ENCODE measurements at places on chromosomes 13 and 19. TPM values are rescaled to one million over a fixed set of nuclear protein-coding genes. Genes with fewer than 3 reads are reported as not detected.

GRCh38 chr13:46051968-46052318 lies 603 bp downstream of the ZC3H13 start:
- DNase-seq, result no peak
- H3K27ac ChIP-seq, result peak overlapping the region; percentile 97
- peaks cover 17% of the 10 kb centered on the region for H3K4me1 ChIP-seq
- H3K36me3 ChIP-seq, result no peaks in the 10 kb centered on the region
- peak overlapping the region; percentile 90 for H3K4me3 ChIP-seq

- H3K4me3 ChIP-seq, result no peak overlapping the region
- H3K4me1 ChIP-seq, result peaks cover 54% of the 10 kb centered on the region
- peak; percentile 29 for DNase-seq
- no peaks in the 10 kb centered on the region for H3K36me3 ChIP-seq
- H3K27ac ChIP-seq, result no peak overlapping the region
These were observed 184.2 kb downstream of the SUCLA2 start for GRCh38 chr13:47816831-47817230.

ZNF586 gene
- total RNA-seq, result 15.4 TPM

ATP4B gene
- total RNA-seq, result not detected

GRCh38 chr19:15488489-15489226 lies 9.4 kb upstream of the PGLYRP2 start:
- peaks cover 5% of the 10 kb centered on the region for H3K36me3 ChIP-seq
- H3K27me3 ChIP-seq, result peaks cover 15% of the 10 kb centered on the region
- no peaks in the 10 kb centered on the region for H3K4me1 ChIP-seq
- H3K4me3 ChIP-seq, result no peak overlapping the region
- no peak for DNase-seq
- no peak overlapping the region for H3K27ac ChIP-seq

- no peak for DNase-seq
- no peak overlapping the region for H3K4me3 ChIP-seq
- H3K27me3 ChIP-seq, result peaks cover 4% of the 10 kb centered on the region
- H3K4me1 ChIP-seq, result peaks cover 16% of the 10 kb centered on the region
- H3K27ac ChIP-seq, result no peak overlapping the region
These were observed 156.9 kb upstream of the TSHZ3 start for GRCh38 chr19:31506102-31506501.

GRCh38 chr13:114017028-114017630 lies 43.3 kb upstream of the C13orf46 start:
- H3K27me3 ChIP-seq, result no peaks in the 10 kb centered on the region
- peak; percentile 55 for DNase-seq
- H3K4me3 ChIP-seq, result no peak overlapping the region
- H3K27ac ChIP-seq, result peak overlapping the region; percentile 51
- peaks cover 2% of the 10 kb centered on the region for H3K36me3 ChIP-seq
- no peaks in the 10 kb centered on the region for H3K4me1 ChIP-seq

DNA sequence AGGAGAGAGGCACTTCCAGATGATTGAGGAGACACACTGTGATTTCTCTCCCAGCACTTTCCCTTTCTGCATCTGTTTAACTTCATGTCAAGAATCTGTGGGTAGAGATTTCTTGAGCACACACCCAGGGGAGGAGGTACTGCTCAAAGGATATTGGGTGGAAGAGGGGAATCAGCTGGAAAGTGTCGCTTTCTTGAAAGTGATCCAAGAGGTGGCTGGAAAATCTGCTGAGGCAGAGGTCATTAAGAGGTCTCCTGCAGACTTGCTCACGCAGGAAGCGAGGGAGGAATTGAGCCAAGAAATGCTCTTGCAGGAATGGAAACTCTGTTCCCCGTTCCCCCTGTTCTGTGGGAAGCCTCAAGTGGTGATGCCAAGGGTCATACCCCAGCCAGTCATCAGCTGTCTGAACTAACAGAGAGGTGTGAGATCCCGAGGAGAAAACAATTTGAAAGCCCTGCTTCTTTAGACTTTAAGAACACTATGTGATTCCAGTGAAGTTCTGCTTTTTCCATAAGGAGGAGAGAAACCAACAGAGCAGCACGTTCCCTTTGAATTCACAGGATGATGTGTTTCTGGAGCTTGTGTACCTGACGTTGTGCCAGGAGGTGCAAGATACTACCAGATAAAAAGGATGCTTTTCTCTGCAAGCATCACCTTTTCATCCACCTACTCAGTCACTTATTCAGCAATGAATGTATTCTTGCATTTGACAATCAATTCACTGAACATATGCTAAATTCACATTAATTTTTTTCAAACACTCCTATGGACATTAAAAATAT lies 163.4 kb upstream of the GPR12 start:
- H3K4me3 ChIP-seq, result no peak overlapping the region
- no peaks in the 10 kb centered on the region for H3K27me3 ChIP-seq
- no peak overlapping the region for H3K27ac ChIP-seq

- no peaks in the 10 kb centered on the region for H3K36me3 ChIP-seq
- H3K4me3 ChIP-seq, result no peak overlapping the region
- no peaks in the 10 kb centered on the region for H3K27me3 ChIP-seq
- H3K27ac ChIP-seq, result no peak overlapping the region
- no peaks in the 10 kb centered on the region for H3K4me1 ChIP-seq
- no peak for DNase-seq
These were observed 14.2 kb upstream of the PNMA8C start for GRCh38 chr19:46442808-46443450.

- no peak overlapping the region for H3K27ac ChIP-seq
- no peak for DNase-seq
- H3K4me3 ChIP-seq, result no peak overlapping the region
These were observed 339.0 kb downstream of the RFC3 start for GRCh38 chr13:34156841-34157365.

- no peaks in the 10 kb centered on the region for H3K27me3 ChIP-seq
- peaks cover 27% of the 10 kb centered on the region for H3K4me1 ChIP-seq
- H3K4me3 ChIP-seq, result no peak overlapping the region
- H3K27ac ChIP-seq, result no peak overlapping the region
- peaks cover 5% of the 10 kb centered on the region for H3K36me3 ChIP-seq
These were observed 220.3 kb downstream of the NBEA start for GRCh38 chr13:35162420-35162819.

SHISA7 gene
- 0.79 TPM for total RNA-seq

DNA sequence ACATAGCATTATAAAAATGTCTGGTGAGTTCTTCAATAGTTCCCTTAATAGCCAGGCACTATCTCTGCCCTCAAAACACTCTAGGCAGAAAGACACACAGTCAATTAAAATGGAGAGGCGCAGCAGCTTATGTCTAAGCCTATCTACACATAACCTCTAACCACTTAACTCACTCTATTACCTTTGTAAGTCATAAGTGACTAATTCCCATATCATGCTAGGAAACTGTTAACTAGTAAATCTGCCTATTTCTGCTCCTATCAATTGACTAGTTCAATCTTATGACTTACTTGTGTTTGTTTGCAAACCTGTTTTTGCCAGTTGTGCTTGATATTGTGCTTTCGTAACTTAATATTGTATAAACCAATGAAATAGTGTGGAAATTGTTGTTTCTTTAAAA lies 3.2 kb downstream of the CCDC122 start:
- H3K4me1 ChIP-seq, result peaks cover 36% of the 10 kb centered on the region
- H3K4me3 ChIP-seq, result no peak overlapping the region
- H3K27me3 ChIP-seq, result peaks cover 16% of the 10 kb centered on the region

- H3K27me3 ChIP-seq, result no peaks in the 10 kb centered on the region
- H3K4me3 ChIP-seq, result no peak overlapping the region
- H3K4me1 ChIP-seq, result peaks cover 4% of the 10 kb centered on the region
- H3K36me3 ChIP-seq, result peaks cover 85% of the 10 kb centered on the region
- no peak overlapping the region for H3K27ac ChIP-seq
- no peak for DNase-seq
These were observed 33.5 kb downstream of the ZNF844 start for GRCh38 chr19:12098040-12098439.

MYCBP2 gene
- total RNA-seq, result 41.5 TPM

SLC6A16 gene
- 2.1 TPM for total RNA-seq

TSSK6 gene
- total RNA-seq, result 4.7 TPM

ZNF358 gene
- total RNA-seq, result 47.5 TPM

DNA sequence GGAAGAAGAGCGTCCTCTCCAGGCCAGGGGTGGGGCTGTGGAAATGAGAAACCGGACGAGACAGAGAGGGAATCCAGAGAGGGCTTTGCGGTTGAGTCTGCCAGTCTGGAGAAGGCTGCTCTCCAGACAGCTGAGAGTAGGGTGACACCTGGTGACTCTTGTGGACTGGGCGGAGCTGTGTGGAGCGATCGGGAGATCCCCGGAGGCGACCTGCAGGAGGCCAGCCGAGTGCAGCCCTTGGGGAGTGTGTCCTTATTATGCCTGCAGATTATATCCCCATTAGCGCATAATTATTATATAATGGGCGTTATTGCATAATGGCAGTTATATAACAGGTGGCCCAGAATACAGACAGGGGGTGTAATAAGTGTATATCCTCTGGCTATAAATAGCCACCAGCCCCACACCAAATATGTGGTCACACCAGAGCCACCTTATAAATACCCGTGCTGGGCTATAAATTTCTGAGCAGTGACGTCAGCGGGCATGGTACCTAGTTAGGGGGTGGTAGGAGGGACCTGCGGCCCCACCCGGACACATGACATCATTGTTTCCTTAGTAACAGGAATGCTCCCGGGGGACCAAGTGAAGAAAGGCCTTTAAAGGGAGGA lies 41.2 kb downstream of the NFIX start:
- no peaks in the 10 kb centered on the region for H3K36me3 ChIP-seq
- peaks cover 8% of the 10 kb centered on the region for H3K4me1 ChIP-seq
- H3K27ac ChIP-seq, result no peak overlapping the region
- no peak for DNase-seq

DNA sequence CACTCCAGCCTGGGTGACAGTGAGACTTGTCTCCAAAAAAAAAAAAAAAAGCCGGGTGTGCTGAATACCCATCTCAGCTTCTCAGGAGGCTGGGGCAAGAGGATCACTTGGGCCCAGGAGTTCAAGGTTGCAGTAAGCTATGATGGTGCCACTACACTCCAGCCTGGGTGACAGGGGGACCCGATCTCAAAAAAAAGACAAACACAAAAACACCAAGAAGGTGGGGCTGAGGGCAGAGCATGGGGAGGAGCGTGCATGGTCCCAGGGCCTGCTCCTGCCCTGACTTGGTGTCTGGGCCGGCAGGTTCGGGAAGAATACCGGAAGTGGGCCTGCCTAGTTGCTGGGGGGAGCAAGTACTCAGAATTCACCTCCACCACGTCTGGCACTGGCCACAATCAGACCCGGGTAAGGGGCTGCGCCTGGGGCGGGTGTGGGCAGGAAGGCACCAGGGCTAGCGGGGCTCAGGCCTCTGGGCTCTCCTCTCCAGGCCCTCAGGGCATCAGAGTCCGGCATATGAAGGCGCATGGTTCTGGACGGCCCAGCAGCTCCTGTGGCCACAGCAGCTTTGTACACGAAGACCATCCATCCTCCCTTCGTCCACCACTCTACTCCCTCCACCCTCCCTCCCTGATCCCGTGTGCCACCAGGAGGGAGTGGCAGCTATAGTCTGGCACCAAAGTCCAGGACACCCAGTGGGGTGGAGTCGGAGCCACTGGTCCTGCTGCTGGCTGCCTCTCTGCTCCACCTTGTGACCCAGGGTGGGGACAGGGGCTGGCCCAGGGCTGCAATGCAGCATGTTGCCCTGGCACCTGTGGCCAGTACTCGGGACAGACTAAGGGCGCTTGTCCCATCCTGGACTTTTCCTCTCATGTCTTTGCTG lies 11.3 kb downstream of the DDX39A start:
- no peak for DNase-seq
- peaks cover 43% of the 10 kb centered on the region for H3K36me3 ChIP-seq
- H3K4me1 ChIP-seq, result peaks cover 14% of the 10 kb centered on the region
- no peak overlapping the region for H3K27ac ChIP-seq
- no peak overlapping the region for H3K4me3 ChIP-seq

DNA sequence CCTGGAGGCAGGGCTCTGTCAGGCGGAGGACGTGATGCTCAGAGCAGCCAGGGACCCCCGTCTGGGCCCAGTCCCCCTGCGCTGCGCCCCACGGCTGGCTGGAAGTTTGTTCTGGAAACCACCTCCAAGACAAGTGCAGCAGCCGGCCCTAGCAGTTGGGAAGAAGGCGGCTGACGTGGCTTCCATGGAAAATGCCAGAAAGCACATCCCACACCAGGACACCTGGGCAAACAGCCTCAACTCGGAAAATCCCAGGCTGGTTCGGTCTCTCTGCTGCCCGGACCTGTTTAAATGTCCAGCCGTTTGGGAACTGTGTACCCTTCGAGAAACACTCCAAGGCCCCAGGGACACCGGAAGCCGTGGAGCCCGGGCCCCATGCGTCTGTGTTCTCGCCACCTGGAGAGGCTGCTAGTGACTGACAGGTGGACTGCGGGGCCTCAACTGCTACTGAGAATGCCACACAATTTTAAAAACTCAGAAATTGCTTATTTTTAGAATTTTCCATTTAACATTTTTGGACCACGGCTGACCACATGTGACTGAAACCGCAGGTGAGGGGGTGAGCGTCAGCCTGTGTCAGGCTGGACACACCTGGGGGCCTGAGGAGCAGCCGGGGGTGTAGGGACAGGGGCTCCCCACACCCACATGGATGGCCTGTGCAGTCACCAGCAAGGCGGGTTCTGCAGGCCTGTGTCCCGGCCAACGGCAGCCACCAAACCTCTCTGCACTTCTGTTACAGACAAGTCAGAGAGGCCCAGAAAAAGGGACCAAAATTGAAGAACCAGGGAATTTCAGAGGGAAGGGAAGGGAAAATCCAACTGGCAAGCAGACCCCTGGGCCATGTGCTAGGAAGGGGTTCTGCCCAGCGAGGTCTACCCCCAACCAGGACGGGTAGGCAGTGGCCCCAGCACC lies 31.7 kb downstream of the RASA3 start:
- DNase-seq, result peak; percentile 9
- H3K4me1 ChIP-seq, result peaks cover 10% of the 10 kb centered on the region
- peaks cover 3% of the 10 kb centered on the region for H3K36me3 ChIP-seq
- peak overlapping the region; percentile 53 for H3K27ac ChIP-seq
- H3K27me3 ChIP-seq, result no peaks in the 10 kb centered on the region

DNA sequence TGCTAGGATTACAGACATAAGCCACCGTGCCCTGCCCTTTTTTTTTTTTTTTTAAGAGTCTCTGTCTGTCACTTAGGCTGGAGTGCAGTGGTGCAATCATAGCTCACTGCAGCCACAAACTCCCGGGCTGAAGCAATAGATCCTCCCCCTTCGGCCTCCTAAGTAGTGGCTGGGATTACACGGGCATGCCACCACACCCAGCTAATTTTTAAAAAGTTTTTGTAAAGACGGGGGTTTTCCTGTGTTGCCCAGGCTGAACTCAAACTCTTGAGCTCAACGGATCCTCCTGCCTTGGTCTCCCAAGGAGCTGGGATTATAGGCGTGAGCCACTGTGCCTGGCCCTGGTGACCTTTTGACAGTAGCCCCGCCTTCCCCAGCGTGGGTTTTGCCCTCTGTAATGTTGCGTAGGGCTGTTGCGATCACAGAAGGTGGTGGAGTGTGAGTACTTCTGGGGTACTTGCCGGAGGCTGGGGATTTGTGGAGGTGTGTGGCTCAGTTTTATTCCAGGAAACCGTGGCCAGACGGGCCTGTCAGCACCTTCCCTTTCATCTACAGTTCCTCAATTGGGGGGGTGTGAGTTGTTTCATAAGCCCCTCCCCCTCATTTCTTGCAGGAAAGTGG lies 11.6 kb upstream of the RETN start:
- no peak overlapping the region for H3K27ac ChIP-seq
- DNase-seq, result no peak
- H3K4me1 ChIP-seq, result peaks cover 5% of the 10 kb centered on the region
- peaks cover 54% of the 10 kb centered on the region for H3K27me3 ChIP-seq
- no peaks in the 10 kb centered on the region for H3K36me3 ChIP-seq

GRCh38 chr13:109309625-109310363 lies 476.6 kb downstream of the IRS2 start:
- no peaks in the 10 kb centered on the region for H3K27me3 ChIP-seq
- no peaks in the 10 kb centered on the region for H3K4me1 ChIP-seq
- H3K36me3 ChIP-seq, result no peaks in the 10 kb centered on the region
- no peak overlapping the region for H3K4me3 ChIP-seq
- no peak for DNase-seq

GRCh38 chr13:40152145-40152544 lies 496.7 kb downstream of the COG6 start:
- no peaks in the 10 kb centered on the region for H3K36me3 ChIP-seq
- no peak overlapping the region for H3K27ac ChIP-seq
- no peak for DNase-seq
- no peaks in the 10 kb centered on the region for H3K27me3 ChIP-seq
